ENCODE measurements at places on chromosomes 12 and 14.

GRCh38 chr12:119255314-119255713 is 76.6 kb downstream of the HSPB8 start:
- no peak for DNase-seq

GRCh38 chr12:129552996-129553750 is 350.7 kb downstream of the TMEM132D start:
- DNase-seq: no peak

GRCh38 chr14:72852194-72852593 is 41.7 kb downstream of the DPF3 start:
- DNase-seq: no peak

DNA sequence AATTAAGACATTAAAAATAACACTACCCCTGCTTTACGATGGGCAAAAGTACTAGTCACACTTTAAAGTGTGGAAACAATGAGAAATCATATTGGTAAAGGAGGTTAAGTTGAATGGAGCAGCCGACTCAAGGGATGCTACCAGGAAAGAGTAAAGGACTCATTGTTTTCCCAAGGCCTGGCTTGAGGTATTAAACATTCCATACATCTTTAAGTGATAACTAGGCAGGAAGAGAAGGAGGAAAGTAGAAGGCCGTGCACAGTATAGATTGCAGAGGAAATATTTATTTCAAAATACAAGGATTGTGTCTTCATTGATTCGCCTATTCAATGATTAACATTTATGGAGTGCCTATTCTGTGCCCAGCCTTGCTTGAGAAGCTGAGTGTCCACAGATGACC is 20.6 kb upstream of the YARS2 start:
- DNase-seq: no peak

GRCh38 chr12:112615196-112615595 is 176.4 kb upstream of the RPH3A start:
- no peak for DNase-seq

DNA sequence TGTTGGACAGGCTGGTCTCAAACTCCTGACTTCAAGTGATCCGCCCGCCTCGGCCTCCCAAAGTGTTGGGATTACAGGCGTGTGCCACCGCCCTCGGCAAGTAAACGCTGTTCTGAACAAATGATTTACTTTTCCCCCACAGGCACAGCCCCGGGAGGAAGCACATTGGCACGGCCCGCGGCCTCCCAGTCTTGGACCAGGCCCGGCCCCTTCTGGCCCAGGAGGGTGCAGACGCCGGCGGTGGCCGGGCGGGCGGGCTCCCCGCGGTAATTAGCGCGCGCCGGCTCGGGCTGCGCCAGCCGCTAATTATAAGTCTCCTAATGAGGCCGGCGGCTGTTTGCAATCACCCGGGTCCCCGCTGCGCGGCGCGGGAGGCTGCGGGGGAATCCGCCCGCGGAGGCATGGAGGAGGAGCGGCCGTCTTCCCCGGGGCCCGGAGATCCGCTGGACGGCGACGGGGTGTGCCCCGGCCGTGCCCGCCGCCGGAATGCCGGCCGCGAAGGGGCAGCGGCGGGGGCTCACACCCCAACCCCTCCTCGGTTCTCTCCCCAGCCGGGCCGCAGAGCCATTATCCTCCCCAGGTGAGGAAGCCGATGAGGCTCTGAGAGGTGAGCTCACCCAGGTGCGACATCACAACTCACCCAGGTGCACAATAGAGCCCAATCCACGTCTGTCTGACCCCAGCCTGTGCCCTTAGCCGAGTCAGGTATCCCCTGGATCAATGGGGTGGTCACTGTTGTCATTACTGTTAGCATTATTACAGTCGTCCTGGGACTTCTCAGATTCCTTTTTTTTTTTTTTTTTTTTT is 3.3 kb upstream of the POP5 start:
- peak; percentile 53 for DNase-seq

DNA sequence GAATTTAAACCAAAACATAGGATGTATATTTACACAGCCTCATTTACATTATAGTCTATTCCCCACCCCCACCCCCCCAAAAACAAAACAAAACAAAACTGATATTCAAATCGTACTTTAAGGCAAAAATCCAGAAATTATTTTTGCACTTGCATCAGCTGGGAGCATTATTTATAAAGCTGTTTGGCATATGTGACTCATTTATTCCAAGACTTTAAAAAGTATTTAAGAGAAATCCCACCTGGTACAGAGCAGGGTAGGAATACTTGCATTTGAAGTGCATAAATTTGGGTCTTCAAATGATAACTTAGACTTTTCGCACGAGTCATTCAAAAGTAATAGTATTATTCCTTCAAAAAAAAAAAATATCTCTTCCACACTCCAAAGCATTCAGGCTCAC is 1.1 kb downstream of the KLHL28 start:
- no peak for DNase-seq

GRCh38 chr12:57242691-57243454 is 8.1 kb downstream of the STAC3 start:
- DNase-seq: peak; percentile 59

GRCh38 chr12:89386138-89386537 is 33.8 kb upstream of the DUSP6 start:
- DNase-seq: no peak

DNA sequence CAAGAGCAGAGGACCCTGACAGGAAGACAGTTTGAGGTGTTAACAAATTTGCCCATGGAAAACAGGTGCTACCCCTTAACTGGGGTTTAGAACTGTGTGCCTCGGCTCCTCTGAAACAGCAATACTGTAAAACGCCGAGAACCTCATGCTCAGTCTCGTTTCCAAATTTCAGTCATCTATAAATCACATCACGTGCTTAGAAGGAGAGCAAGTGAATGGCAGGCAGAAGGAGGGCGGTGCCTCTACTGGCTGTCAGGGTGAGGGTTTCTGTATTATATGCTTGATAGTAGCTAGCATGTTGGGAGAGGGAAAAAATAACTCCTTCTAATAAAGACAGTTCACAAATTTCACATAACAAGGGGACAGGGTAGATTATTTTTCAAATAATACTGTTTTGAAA is 4.8 kb downstream of the OR4K13 start:
- no peak for DNase-seq

DNA sequence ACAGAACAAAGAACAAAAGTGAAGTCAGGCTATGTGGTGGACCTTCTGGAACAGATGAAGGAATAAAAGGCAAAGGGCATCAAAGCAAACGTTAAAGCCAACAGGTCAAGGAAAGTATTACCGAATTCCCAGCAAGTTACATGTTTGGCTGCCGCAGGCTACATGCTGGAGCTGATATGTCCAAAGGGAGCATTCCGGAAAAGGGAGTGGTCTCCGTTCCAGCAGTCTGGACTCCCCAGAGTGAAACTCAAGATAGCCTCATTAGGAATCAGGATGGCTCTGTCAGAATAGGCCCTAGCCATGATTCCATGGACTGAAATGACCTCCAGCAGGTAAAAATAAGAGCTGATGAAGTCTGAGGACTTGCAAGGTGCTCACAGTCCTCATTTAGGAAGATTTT is 379.8 kb upstream of the PRICKLE1 start:
- DNase-seq: no peak

DNA sequence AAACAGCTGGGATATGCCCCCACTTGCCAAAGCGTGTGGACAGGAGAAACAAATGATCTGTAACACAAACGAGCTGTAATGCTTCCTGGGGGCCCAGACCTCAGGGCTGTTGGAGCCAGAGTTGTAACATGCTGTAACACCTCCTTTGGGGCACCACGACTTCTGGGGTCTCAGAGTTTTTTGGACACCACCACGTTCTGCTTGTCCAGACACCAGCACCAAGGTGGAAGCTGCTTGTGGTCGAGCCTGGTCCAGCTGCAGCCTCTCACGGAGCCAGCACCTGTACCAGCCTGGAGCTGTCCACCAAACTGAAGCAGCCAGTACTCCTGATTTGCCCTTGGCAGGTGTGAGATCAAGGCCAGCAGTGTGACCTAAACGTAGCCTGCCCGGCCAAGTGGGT is 879.4 kb downstream of the SLC6A15 start:
- DNase-seq: no peak

GRCh38 chr12:125797421-125798175 is 732.4 kb downstream of the AACS start:
- DNase-seq: no peak

GRCh38 chr12:27673101-27673718 is 23.0 kb upstream of the REP15 start:
- DNase-seq: no peak

DNA sequence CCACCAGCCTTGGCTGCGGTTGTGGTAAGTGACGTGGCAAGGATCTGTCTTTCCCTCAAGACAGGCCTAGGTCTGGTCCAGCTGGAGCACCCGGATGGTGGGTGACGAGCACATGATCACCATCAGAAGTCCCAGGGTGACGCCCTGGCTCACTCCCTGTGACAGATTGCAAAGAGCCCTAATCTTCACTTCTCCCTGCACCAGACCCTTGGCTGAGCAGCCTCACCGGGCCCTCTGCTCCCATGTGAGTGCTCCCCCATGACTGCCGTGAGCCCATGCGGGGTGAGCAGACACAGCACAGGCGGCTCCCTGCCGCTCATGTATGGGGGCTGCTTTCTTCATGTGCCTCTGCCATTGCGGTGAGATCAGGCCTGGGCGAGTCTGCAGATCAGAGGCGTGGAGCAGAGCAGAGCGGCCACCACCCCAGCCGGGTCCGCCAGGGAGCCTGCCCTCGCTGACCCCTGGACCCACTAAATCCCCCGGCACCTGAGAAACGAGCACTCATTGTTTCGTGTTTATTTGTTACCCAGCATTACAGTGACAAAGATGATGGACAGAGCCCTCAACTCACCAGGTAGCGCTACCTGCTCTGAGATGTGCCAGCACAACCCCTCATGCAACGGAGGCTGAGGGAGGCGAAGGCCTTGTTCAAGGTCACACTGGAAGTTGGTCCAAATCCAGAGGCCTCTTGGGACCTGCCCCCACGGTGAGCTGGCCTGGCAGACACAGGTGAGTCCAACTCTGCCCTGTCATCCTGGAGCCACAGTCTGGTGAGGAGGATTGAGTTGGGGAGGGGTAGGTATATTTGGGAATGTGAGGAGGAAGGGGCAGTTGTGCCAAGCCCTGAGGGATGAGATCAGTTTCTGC is 9.3 kb upstream of the DIO3 start:
- DNase-seq: no peak

DNA sequence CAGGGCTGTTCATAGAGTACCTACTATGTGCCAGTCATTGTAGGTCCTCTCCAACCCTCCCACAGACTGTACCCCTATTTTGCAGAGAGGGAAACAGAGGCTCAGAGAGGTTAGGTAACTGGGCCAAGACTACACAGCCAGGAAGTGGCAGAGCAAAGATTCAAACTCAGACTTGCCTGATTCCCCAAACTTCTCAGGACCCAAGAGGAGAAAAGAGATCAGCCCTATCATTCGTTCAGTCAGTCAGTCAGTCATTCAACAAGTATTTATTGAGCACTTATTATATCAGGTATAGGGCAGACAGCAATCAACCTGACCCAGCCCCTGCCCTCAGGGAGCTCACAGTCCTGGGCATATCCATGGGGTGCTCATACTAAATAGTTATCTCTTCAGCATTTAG is 39.6 kb upstream of the CORO1C start:
- DNase-seq: no peak

DNA sequence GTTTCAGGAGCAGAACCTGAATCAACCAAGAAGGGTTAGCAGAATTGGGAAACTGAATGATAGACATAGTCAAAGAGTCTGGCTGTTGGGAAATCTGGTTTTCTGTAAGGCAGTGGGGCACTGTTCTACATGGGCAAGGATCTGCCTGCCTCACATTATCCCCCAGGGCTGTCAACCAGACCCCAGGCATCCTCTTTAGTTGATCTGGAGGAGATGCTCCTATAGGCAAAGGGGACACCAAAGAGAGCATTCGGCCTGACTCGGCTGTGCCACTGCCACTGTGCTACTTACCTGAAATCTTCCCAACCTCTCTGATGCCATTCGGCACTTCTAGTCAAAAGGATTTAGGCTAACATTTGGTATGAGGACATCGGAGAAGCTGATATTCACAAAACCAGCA is 4.1 kb downstream of the ISCU start:
- no peak for DNase-seq

DNA sequence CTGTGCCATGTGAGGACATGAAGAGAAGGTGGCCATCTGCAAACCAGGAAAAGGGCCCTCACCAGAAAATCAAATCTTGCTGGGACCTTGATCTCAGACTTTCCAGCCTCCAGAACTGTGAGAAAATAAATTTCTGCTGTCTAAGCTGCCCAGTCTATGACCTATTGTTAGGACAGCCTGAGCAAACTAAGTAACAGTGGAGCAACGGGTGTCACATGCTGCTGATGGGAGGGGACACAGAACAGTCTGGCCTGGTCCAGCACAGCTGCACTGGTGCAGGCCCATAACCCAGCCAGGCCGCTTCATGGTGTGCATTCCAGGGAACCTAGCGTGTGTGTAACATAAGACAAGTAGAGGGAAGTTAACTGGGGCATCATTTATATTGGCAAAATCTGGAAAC is 42.1 kb downstream of the GRIP1 start:
- no peak for DNase-seq

DNA sequence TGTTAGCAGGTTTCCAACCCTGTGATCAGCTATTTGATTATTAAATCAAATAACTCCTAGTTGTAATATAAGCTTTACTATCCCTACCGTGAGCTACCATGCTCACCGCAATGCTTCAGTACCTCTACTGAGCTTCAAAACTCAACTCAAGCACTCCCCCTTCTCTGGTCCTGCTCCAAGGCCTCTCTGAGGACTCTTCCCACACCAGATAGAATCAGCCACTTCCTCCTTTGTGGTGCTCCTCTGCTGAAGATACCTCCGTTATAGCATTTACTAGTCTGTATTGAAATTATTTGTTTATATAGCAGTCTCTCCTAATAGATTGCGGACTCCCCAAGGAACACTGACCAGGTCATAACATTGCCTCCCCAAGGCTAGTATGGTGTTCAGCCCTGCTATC is 17.5 kb downstream of the AREL1 start:
- no peak for DNase-seq

GRCh38 chr12:33330940-33331339 is 108.7 kb downstream of the SYT10 start:
- DNase-seq: no peak

GRCh38 chr12:96502477-96502876 is 13.1 kb downstream of the CFAP54 start:
- no peak for DNase-seq

GRCh38 chr12:66280561-66280960 is 21.7 kb upstream of the HELB start:
- no peak for DNase-seq

GRCh38 chr14:102037686-102038085 is 49.2 kb downstream of the HSP90AA1 start:
- no peak for DNase-seq

DNA sequence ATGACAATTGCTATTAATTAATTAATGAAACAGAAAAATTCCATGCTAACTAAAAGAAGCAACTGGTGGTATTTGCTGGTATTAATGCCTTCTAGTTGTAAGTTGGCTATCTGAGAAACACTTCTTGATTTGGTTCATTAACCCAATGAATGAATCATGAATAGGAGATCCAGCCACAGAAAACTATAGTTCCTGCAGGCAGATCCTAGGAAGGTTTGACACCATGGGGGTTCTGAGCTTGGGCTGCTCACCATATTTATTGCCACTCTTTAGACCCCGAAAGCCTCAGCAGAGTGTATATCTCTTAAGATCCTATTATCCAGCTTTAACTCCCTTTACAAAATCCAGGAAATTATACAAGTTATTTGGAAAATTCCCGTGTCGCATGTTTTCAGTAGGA is 81.4 kb upstream of the REP15 start:
- DNase-seq: no peak

- DNase-seq: no peak
These were observed 21.8 kb downstream of the ADCY6 start for GRCh38 chr12:48767047-48767446.

All from effector memory CD8-positive, alpha-beta T cell (primary cell).